Ovary (tissue), 10 donors: ENCODE measurements at places on chromosomes 11 and 22. TPM values are rescaled to one million over a fixed set of nuclear protein-coding genes. Genes with fewer than 3 reads are reported as not detected.

The TTC28 gene
- 57.9 TPM for total RNA-seq

The NUCB2 gene
- total RNA-seq: 50.7 TPM

The KCNQ1 gene
- total RNA-seq: 3.8 TPM

The CHRNA10 gene
- total RNA-seq: 0.67 TPM

The ANO1 gene
- 24.1 TPM for total RNA-seq

GRCh38 chr11:18731949-18732821 lies 6.2 kb upstream of the IGSF22 start:
- no peaks in the 10 kb centered on the region for H3K36me3 ChIP-seq
- H3K27ac ChIP-seq: no peak overlapping the region
- peaks cover 6% of the 10 kb centered on the region for H3K4me1 ChIP-seq
- H3K27me3 ChIP-seq: no peaks in the 10 kb centered on the region

- DNase-seq: no peak
- peaks cover 3% of the 10 kb centered on the region for H3K4me1 ChIP-seq
- no peak within 1 kb of the TSS for H3K4me3 ChIP-seq
- no peak within 1 kb of the TSS for H3K27ac ChIP-seq
Observed at GRCh38 chr11:60699284-60699691, at the start of gene MS4A8. TSS of gene MS4A8 (plus strand) at chr11:60699612. CDS start at chr11:60700861, 1,249 bp downstream.

DNA sequence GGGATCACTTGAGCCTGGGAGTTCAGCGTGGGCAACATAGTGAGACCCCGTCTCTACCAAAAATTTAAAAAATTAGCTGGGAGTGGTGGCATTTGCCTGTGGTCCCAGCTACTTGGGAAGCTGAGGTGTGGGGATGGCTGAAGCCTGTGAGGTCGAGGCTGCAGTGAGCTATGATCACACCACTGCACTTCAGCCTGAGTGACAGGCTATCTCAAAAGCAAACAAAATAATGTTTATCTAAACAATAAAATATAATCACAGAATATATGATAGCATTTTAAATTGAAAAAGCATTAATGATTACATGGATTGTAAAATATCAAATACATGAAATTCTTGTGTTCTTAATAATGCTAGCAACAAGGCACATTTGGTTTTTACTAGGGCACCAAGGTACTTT lies 2.7 kb downstream of the BEST1 start:
- H3K27me3 ChIP-seq: no peaks in the 10 kb centered on the region
- no peaks in the 10 kb centered on the region for H3K36me3 ChIP-seq
- H3K4me1 ChIP-seq: peaks cover 11% of the 10 kb centered on the region
- H3K27ac ChIP-seq: no peak overlapping the region
- no peak overlapping the region for H3K4me3 ChIP-seq
- no peak for DNase-seq

- H3K27ac ChIP-seq: no peak overlapping the region
- DNase-seq: no peak
- no peak overlapping the region for H3K4me3 ChIP-seq
- H3K27me3 ChIP-seq: no peaks in the 10 kb centered on the region
- no peaks in the 10 kb centered on the region for H3K36me3 ChIP-seq
Observed at GRCh38 chr11:117433717-117434116, 106.1 kb downstream of the CEP164 start.

GRCh38 chr11:64563966-64564365 lies 27.1 kb upstream of the SLC22A12 start:
- no peaks in the 10 kb centered on the region for H3K36me3 ChIP-seq
- no peak overlapping the region for H3K4me3 ChIP-seq
- H3K4me1 ChIP-seq: peaks cover 2% of the 10 kb centered on the region
- no peaks in the 10 kb centered on the region for H3K27me3 ChIP-seq
- DNase-seq: no peak
- no peak overlapping the region for H3K27ac ChIP-seq

DNA sequence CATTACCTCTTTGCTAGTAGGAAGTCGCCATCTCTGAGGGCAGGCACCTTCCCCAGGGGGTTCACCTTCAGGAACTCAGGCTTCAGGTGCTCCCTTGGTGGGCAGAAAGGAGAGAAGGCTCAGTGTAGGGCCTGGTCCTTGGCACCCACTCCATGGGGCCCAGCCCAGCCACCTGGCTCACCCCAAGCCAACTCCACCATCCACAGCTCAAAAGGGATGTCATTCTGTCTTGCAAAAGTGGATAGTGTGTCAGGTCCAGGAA lies 2.7 kb upstream of the GSTT4 start:
- H3K4me3 ChIP-seq: no peak overlapping the region
- no peaks in the 10 kb centered on the region for H3K27me3 ChIP-seq
- H3K36me3 ChIP-seq: no peaks in the 10 kb centered on the region
- no peak overlapping the region for H3K27ac ChIP-seq
- H3K4me1 ChIP-seq: no peaks in the 10 kb centered on the region
- no peak for DNase-seq

GRCh38 chr11:2940147-2940920 lies 11.1 kb upstream of the PHLDA2 start:
- no peak overlapping the region for H3K27ac ChIP-seq
- H3K4me3 ChIP-seq: no peak overlapping the region
- no peak for DNase-seq
- H3K36me3 ChIP-seq: no peaks in the 10 kb centered on the region

- no peaks in the 10 kb centered on the region for H3K4me1 ChIP-seq
- no peak overlapping the region for H3K4me3 ChIP-seq
- no peak overlapping the region for H3K27ac ChIP-seq
- H3K36me3 ChIP-seq: no peaks in the 10 kb centered on the region
Observed at GRCh38 chr11:89529626-89530380, 38.6 kb upstream of the NOX4 start.

DNA sequence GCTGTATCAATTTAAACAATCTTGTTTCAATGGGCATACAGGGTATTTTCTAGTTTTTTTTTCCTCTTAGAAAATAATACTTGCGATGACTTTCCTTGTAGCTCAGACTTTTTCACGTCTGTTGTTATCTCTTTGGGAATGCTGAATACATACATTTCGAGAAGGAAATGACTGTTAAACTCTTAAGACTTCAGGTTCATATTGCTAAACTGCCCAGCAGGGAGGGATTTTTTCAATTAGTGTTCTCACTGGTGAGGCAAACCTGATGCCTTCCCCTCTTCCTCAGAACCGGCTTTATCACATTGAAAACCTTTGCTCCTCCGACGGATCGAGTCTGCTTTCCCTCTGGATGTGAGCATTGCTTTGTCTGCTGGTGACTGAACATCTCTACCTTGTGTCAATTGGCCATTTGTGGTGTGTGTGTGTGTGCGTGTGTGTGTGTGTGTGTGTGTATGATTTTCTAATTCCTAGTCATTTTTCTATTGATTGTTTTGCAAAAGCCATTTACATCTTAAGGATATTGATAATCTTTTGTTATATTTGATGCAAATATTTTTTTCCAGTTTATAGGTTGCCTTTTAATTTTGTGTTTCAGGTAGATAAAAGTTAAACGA lies 6.6 kb downstream of the NEAT1 start:
- peaks cover 6% of the 10 kb centered on the region for H3K4me1 ChIP-seq
- no peak overlapping the region for H3K27ac ChIP-seq
- H3K4me3 ChIP-seq: no peak overlapping the region
- no peaks in the 10 kb centered on the region for H3K36me3 ChIP-seq
- no peak for DNase-seq
- H3K27me3 ChIP-seq: no peaks in the 10 kb centered on the region

DNA sequence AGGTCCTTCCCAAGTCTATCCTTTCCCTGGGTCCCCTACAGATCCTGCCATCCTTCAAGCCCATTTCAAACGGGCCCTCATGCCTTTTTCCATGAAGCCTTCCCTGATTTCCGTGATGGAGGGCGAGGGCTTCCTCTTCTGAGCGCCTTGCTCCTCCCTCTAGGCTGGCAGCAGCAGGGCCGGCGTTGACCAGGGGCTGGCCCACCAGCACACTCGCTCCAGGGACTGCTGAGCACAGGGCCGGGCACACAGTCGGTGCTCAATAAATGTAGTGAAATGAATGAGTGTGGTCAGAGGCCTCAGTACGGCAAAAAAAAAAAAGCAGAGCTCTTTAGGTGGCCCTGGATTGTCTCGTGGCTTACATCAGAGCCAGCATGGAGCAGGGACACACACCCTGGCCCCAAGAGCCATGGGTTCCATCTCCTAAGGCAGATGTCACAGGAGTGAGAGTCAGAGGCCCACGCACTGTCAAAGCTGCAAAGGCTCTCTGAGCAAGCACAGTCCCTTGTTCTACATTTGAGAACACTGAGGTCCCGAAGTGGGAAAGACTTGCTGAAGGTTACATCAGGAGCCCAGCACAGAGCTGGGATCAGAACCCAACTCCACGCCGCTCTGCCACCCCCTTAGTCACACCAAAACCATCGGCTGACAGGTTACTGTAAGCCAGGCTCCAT lies 3.1 kb downstream of the IL2RB start:
- DNase-seq: no peak
- H3K36me3 ChIP-seq: no peaks in the 10 kb centered on the region
- H3K4me3 ChIP-seq: no peak overlapping the region

DNA sequence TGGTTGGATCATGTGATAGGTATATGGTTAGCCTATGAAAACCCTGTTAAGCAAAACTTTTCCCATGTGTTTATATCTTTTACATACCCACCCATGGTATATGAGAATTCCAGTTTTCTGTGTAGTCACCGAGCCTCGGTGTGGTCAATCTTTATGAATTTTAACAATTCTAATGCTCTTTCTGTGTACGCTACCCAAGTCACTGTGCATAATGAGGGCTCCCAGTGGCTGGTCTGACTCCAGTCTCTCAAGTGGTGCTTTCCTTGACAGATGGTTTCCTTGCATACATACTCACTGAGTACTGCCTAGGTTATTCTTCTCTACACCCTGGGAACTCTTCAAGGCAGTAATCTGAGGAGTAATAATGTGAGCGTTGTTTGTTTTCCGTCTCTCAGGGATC lies 17.6 kb downstream of the MUC15 start:
- H3K27me3 ChIP-seq: no peaks in the 10 kb centered on the region
- no peak overlapping the region for H3K27ac ChIP-seq
- H3K36me3 ChIP-seq: no peaks in the 10 kb centered on the region
- no peak for DNase-seq
- no peak overlapping the region for H3K4me3 ChIP-seq

- H3K36me3 ChIP-seq: no peaks in the 10 kb centered on the region
- no peak for DNase-seq
- H3K4me3 ChIP-seq: no peak overlapping the region
- no peaks in the 10 kb centered on the region for H3K27me3 ChIP-seq
- H3K4me1 ChIP-seq: no peaks in the 10 kb centered on the region
Observed at GRCh38 chr22:30150212-30150611, 69.9 kb downstream of the HORMAD2 start.

DNA sequence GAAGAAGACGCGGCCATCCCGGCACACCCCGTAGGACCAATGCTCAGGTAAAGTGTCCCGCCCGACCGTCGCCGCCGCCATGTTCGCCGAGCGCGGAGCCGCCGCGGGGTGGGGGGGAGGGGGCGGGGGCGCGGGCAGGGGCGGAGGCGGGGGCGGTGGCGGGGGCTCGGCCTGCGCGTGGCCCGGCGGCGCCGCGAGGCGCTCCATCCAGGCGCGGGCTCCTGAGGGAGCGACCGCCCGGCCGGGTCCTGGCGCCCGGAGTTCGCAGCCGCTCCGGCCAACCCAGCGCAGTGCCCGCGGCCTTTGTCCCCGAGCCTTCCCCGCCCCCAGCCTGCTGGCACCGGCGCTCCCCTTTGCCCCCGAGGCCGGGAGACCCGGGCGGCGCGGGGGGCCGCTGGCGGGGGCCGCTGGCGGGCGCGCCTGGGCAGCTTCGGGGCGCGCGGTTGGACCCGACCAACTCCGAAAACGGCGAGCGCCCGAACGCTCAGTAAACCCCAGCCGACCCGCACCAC lies at the start of gene PLEKHA7:
Gene PLEKHA7 (minus strand): TSS at position 94 of the 512 bp plus-strand sequence. CDS start 13 bp downstream, at position 81.
- DNase-seq: no peak
- H3K27me3 ChIP-seq: no peaks in the 10 kb centered on the region

DNA sequence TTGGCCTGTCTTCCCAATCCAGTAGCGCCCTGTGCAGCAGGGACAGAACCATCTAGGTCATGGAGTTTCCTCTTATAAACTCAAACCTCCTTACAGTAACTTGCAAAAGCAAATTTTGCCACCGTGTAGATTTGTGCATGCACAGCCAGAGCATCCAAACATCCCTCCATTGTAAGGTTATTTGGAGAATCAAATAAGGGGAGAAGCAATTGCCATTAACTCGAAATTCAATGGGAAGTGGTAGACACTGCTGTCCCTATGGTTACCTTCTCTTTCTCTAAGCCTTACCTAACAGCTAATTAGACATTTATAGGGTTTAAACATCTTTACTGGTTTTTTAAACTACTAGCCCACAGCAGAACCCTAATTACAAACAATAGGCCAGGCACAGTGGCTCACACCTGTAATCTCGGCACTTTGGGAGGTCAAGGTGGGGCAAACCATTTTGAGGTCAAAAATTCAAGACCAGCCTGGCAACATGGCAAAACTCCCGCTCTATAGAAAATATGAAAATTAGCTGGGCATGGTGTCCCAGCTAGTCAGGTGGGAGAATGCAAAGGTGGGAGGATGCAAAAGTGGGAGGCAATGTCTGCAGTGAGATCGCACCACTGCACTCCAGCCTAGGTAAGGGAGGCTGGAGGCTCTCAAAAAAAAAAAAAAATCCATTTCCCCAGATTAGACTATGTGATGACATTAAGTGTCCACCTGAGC lies 6.6 kb downstream of the HSPA8 start:
- no peak overlapping the region for H3K27ac ChIP-seq
- peaks cover 4% of the 10 kb centered on the region for H3K4me1 ChIP-seq
- H3K27me3 ChIP-seq: no peaks in the 10 kb centered on the region

DNA sequence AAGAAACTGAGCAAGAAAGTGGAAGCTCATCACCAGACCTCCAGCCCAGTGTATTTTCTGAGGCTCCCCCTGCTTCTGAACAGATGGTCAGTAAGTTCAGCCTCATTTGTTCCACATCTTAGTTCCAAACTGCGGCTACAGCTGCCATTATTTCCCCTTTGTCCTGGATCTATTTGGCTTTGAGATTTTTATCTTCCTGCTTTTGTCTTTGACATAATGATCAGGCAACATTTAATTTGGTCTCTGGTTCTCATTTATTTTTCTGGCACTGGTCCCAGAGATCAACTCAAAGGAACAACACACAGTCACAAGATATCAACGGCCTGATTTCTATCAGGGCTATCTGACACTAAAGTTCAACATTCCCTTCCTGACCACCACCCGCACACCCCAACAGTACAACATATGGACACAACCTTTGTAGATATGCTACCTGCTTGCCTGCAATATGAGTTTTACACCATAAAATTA lies 137.5 kb downstream of the FAM76B start:
- no peak for DNase-seq
- no peak overlapping the region for H3K4me3 ChIP-seq
- no peaks in the 10 kb centered on the region for H3K36me3 ChIP-seq
- H3K27me3 ChIP-seq: no peaks in the 10 kb centered on the region
- H3K4me1 ChIP-seq: no peaks in the 10 kb centered on the region

- H3K27me3 ChIP-seq: no peaks in the 10 kb centered on the region
- no peaks in the 10 kb centered on the region for H3K4me1 ChIP-seq
- H3K27ac ChIP-seq: no peak overlapping the region
- H3K4me3 ChIP-seq: no peak overlapping the region
Observed at GRCh38 chr11:60265373-60266214, 14.9 kb upstream of the MS4A4A start.

- H3K27me3 ChIP-seq: no peaks in the 10 kb centered on the region
- H3K4me3 ChIP-seq: no peak overlapping the region
Observed at GRCh38 chr11:12200991-12201985, 90.9 kb downstream of the MICAL2 start.

DNA sequence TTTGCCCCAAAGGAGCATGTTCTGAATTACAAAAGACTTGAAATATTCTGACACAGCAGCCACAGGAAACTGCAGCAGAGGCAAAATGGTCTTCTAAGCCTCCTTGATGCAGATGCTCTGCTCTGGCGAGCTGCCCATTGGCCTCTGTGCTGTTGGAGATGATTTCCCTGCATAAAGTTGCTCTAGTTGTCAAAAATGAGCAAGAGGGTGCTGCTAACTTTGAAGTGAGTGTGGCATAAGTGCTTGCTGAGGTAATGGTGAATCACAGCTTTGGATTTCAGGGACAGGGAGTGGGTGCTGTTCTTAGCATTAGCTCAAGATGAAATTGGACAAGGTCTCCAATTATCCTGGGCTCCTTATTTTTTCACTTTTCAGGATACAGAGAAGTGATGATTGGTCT lies 435.4 kb downstream of the TMEM135 start:
- no peaks in the 10 kb centered on the region for H3K27me3 ChIP-seq
- DNase-seq: no peak
- no peak overlapping the region for H3K27ac ChIP-seq
